ENCODE measurements at places on chromosomes 11 and 22. TPM values are rescaled to one million over a fixed set of nuclear protein-coding genes. Genes with fewer than 3 reads are reported as not detected.

KDM4E gene
- total RNA-seq: not detected

ACTN3 gene
- total RNA-seq: not detected

MMP8 gene
- total RNA-seq: not detected

MN1 gene
- 0.39 TPM for total RNA-seq

MMP10 gene
- total RNA-seq: not detected

APOA1 gene
- not detected for total RNA-seq

SMTN gene
- total RNA-seq: 6.5 TPM

GLYAT gene
- total RNA-seq: not detected

SCT gene
- total RNA-seq: not detected

RFPL1 gene
- total RNA-seq: not detected

WNT7B gene
- not detected for total RNA-seq

IL10RA gene
- 661 TPM for total RNA-seq

B4GALNT4 gene
- total RNA-seq: 0.99 TPM

OR52W1 gene
- not detected for total RNA-seq

TRIM6 gene
- total RNA-seq: not detected

KCNJ5 gene
- not detected for total RNA-seq

PANX3 gene
- total RNA-seq: not detected

MAJIN gene
- not detected for total RNA-seq

GRM5 gene
- not detected for total RNA-seq

Data from CD4-positive, CD25-positive, alpha-beta regulatory T cell (primary cell).